Stimulated activated CD4-positive, alpha-beta T cell treated with anti-CD3 and anti-CD28 coated beads, Interleukin-1b, Interleukin-23, amount 100 ng/mL, for 1 hour (primary cell): ENCODE measurements at places on chromosomes 5 and 9.

- DNase-seq, result no peak
Measured at GRCh38 chr5:77864997-77865396, 88.9 kb upstream of the TBCA start.

DNA sequence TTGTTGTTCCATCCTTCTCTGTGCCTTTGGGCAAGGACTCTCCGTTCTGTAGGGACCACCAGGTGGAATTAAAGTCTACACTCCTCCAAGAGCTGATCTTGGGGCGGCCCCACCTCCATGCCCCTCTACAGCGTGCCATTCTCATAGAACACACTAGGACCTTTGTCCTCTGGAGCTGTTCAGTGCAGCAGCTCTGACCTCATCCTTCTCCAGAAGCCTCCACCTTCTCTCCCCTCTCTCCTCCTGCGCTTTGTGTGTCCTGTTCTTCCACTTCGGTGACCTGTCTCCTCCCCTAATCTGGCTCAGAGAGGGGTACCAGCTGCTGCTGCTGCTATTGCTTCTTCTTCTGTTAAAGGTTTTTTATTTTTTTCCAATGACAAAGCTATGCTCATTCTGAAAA is 1.8 kb upstream of the MACROH2A1 start:
- no peak for DNase-seq

GRCh38 chr5:91293131-91293530 is 90.0 kb downstream of the ARRDC3 start:
- no peak for DNase-seq

DNA sequence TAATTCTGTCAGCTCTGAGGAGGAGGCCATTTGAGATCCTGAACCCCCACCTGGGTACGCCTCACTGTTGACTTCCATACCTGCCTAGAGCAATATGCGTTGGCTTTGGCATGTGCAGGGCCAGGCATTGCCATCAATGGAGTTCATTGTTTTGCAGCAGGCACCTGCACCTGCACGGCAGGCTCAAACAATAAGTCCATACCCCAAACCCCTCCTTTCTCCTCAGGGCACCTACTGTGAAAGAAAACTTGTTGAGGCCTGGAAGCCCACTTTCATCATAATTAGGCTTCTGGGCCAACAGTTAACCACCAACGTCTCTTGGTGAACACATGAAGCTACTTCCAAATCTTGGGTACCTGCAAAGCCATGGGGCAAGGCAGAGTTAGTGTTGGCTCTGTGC is 238.7 kb downstream of the NFIB start:
- DNase-seq, result no peak

GRCh38 chr9:123400926-123401503 is 45.0 kb downstream of the CRB2 start:
- DNase-seq, result no peak

DNA sequence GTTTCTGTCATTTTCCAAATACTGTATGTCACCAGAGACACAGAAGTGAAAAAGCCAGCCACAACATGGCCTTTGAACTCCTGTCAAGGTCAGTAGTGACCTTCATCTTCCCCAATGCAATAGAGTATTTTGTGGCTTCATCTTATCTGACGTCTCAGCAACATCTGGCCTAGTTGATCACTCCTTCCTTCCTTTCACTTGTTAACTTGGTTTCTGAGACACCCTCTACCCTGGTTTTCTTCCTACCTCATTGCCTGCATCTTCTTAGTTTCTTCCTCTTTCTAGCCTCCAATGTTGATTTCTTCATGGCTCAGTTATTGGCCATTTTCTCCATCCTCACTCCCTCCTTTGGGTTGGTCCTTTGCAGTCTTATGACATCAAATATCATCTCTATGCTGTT is 36.3 kb downstream of the GLIS3 start:
- DNase-seq, result no peak
